ENCODE measurements at places on chromosomes 5 and 9.

GRCh38 chr9:2385746-2386145, 235.8 kb upstream of the VLDLR start:
- peak; percentile 81 for DNase-seq

GRCh38 chr5:66843065-66843464, 246.9 kb downstream of the MAST4 start:
- DNase-seq, result no peak

- DNase-seq, result no peak
Observed at GRCh38 chr9:100554935-100555401, 22.9 kb upstream of the CAVIN4 start.

DNA sequence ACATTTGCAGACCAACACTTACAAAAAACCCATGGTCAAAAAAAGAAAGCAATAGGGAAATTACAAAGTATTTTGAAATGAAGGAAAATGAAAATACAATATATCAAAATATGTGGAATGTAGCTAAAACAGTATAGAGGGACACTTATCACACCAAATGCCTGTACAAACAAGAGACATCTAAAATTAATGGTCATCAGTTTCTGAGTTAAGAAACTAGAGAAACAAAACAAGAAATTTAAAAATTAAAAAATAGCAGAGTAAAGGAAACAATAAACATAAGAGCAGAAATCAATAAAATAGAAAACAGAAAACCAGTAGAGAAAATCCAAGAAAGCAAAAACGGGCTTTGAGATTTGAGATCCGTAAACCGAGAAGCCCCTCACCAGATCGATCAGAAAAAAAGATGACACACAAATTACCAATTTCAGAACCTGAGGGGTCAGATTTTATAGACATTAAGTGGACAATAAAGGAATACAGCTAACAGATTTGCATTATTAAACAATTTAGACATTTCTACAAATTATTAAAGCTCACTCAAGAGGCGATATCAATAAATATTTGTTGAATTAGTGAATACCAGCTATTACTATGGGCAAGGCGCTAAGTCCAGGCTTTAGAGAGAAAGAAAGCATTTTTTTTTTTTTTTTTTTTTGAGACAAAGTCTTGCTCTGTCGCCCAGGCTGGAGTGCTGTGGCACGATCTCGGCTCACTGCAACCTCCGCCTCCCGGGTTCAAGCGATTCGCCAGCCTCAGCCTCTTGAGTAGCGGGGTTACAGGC, 1.0 kb upstream of the TENT2 start:
- DNase-seq, result no peak

GRCh38 chr9:77218612-77219011, 41.3 kb downstream of the VPS13A start:
- no peak for DNase-seq

GRCh38 chr9:34869390-34869789, 88.7 kb upstream of the PHF24 start:
- no peak for DNase-seq

DNA sequence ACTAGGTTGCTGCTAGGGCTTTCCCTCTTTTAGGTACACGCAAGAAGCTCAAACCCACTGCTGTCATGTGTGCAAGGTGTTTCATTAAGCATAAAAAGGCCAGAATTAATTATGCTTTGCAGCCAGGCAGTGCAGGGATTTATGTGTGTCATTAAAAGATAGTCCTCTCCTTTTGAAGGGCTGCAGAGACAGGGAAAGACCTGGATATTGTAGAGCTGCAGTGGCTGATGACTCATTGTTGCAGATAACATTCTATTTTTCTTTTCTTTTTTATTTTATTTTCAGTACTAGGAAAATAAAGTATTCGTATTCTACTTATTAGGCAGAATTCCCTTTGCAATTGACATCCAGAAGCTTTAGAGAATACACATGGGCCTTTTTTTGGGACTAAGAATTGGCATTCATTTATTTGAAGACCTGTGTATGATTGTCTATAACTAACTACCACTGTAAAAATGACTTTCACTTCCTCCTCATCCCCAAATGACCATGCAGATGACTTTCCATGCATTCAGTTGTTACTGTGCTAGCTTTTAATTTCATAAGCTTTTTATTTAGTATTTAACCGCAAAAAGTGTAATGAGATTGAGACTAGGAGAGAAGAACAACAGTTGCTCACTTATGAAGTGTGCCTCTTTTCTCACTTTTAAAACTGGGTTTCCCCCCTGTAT, 113.0 kb downstream of the PAM start:
- no peak for DNase-seq

DNA sequence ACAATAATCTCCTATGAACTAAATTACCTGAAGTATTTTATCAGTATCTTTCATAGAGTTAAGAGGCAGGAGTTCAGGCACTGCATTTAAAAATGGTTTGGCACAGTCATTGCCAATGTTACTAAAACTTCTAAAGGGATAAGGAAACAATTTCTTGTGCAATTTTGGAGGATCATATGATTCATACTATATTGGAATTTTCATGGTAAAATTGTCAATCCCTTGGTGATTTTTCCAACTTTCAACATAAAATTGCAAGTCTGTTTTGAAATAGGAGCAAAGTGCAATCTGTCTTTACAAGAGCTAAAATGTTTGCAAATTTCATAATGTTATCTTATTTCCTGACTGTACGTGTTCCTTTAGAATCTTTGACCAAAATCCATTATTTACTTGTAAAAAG, 211.1 kb downstream of the DMRTA1 start:
- no peak for DNase-seq

DNA sequence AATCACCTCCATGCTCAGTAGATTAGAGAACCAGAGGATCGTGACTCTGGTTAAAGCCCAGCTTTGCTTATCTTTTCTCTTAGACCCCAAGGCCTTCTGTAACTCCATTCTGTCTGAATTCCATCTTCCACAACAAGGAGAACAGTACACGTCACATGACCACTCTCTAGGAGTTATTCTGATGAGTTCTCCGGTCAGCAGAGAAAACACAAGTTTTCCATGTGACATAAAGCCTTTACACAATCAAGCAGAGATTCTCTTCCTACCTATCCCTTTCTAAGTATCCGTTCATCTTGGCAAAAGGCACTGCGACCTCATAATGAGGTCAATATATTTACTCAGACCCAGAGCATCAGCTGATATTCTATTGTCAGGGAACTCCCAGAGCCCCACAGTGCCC, 112.3 kb downstream of the TRPM6 start:
- no peak for DNase-seq

DNA sequence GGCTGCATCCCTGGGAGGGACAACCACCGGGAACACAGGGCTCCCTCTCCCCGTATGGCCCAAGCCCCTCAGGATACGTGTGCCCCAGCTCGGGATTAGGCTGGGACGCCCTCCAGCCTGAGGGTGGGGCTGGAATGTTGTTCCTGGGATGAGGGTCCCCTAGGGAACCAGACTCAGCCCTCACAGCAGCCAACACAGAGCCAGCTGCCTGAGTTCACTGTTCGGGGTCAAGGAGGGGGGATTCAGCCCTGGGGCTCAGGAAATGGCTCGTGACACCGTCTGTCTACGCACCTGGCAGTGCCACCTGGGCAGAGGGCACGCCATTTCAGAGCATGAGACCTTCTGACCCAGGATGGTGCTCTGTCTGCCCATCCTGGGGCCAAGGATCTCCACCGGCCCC, 8.9 kb downstream of the RNF44 start:
- no peak for DNase-seq

DNA sequence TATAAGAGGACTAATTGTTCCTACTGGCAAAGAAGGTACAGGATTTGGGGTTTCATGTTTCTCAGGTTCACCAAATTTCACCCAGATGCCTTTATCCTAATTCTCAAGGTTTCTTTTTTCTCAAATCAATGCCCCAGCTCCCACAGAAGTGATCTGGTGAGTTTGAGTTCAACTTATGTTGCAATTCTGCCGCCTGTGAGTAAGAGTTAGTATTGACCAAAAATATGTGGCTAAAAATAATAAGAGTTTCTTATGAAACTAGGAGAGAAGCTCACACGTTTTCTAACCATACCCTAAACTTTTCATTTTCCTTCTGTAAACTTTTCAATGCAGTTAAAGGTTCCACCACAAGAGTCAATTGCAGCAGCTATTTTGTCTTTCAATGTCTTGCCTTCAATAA, 15.1 kb downstream of the SLCO6A1 start:
- DNase-seq, result no peak

- no peak for DNase-seq
Observed at GRCh38 chr5:139232147-139232724, 34.1 kb upstream of the SIL1 start.

- no peak for DNase-seq
Observed at GRCh38 chr9:99039505-99040182, 65.3 kb upstream of the TGFBR1 start.

- DNase-seq, result no peak
Observed at GRCh38 chr5:74173241-74173640, 467.3 kb downstream of the ENC1 start.

GRCh38 chr9:90287567-90288274, 354.9 kb downstream of the DIRAS2 start:
- no peak for DNase-seq

All from NCI-H1694 (cell line).